ENCODE measurements at places on chromosomes 3 and 15.
A peak's percentile ranks its signal among the peaks of the same experiment; 100 is the strongest.

DNA sequence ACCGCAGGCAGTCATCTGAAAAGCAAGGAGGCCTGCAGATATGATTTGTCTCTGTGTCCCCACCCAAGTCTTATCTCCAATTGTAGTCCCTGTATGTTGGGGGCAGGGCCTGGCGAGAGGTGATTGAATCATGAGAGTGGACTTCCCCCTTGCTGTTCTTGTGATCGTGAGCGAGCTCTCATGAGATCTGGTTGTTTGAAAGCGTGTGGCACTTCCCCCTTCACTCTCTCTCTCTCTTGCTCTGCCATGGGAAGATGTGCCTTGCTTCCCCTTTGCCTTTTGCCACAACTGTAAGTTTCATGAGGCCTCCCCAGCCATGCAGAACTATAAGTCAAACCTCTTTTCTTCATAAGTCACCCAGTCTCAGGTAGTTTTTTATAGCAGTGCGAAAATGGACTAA is 83.3 kb downstream of the TMCO5A start:
- no peak for DNase-seq

DNA sequence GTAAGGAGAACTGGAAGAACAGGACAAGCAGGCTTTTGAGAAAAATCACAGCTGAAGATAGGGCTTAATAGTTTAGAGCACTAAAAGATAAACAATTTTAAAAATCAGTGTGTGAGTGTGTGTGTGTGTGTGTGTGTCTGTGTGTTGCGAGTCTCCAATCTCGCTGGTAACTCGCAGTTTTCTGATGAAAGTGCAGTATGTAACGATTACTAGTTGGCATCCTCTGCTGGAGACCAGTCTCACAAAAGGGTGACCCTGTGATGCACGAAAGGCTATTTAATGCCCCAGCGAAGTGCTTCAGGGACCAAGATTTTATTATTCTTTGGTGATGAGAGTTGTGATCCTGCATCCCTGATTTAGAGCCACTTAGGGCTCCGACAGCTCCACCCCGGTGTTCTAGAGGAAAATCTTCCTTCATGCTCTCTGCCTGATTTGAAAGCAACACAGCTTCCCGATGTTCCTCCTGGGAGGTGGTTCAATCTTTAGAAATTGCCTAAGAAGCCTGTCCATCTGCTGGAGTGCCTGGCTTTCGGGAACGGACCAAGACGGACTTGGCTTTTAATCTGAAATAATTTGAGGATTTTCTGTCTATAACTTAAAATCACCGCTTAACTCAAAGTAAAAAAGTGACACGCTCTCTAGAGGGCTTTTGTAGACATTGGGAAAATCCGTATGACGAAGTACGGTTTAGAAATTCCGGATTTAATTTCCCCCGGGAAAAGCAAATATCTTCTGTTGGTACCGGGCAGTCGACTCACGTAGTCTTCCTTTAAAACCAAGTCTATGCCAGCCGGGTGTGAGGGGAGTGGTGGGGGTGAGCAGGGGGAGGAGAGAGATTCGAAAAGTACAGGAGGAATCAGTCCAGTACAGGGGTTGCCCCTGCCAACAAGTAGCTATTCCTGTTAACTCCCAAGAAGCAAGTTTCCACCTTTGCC is 1.1 kb upstream of the ALCAM start:
- DNase-seq, result peak; percentile 66

GRCh38 chr3:13053893-13054292 is 19.3 kb downstream of the IQSEC1 start:
- DNase-seq, result no peak

DNA sequence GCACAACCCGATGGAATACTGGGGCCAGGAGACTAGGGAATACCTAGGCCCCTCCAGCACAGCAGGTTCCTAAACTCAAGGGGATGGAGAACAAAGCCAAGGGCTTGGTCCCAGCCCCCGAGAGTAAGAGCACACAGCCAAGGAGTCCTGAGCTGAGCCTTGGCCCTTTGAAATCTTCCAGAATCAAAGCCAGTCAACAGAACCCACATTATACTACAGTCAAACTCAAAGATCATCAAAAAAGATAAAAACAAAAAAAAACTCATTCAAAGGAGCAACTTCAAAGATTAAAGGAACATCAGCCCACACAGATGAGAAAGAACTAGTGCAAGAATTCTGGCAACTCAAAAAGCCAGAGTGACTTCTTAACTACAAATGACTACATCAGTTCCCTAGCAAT is 217.0 kb downstream of the ISL2 start:
- DNase-seq, result no peak

DNA sequence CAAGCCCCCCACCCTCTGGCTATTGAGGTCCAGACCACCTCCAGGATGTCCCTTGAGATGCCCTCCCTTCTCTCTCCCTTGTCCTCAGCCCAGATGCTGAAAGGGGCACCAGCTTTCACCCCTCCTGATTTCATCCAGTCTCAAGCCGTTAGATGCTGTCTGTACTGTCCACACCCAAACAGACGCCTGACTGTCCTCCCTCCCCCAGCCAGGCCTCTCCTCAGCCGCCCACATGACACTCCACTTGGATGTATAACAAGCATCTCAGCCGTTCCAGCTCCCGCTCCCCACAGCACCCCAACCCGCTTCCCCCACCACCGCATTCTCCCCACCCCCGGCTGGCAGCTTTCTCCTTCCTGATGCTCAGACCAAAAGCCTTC is 25.0 kb upstream of the CYP11A1 start:
- no peak for DNase-seq

DNA sequence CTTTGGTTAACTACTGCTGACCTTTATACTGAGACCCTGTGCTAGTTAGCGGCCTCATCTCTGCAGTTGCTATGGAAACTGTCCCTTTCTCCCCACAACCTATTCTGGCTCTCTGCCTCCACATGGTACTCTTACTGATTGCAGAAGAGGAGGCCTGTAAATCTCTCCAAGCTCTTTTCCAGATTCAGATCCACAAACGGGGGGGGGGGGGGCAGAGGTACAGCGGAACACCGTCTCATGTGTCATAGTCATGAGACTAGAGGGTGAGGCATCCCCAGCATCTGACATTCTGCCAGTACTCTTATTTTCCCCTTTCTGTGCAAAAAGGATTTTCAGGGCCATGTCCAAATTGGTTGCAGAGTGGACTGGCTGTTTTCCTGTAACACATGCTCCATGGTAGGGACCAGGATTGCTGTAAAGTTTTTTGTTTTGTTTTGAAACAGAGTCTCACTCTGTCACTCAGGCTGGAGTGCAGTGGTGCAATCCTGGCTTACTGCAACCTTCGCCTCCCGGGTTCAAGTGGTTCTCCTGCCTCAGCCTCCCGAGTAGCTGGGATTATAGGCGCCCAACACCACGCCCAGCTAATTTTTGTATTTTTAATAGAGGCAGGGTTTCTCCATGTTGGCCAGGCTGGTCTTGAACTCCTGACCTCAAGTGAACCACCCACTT is 8.3 kb upstream of the MAP1A start:
- no peak for DNase-seq

DNA sequence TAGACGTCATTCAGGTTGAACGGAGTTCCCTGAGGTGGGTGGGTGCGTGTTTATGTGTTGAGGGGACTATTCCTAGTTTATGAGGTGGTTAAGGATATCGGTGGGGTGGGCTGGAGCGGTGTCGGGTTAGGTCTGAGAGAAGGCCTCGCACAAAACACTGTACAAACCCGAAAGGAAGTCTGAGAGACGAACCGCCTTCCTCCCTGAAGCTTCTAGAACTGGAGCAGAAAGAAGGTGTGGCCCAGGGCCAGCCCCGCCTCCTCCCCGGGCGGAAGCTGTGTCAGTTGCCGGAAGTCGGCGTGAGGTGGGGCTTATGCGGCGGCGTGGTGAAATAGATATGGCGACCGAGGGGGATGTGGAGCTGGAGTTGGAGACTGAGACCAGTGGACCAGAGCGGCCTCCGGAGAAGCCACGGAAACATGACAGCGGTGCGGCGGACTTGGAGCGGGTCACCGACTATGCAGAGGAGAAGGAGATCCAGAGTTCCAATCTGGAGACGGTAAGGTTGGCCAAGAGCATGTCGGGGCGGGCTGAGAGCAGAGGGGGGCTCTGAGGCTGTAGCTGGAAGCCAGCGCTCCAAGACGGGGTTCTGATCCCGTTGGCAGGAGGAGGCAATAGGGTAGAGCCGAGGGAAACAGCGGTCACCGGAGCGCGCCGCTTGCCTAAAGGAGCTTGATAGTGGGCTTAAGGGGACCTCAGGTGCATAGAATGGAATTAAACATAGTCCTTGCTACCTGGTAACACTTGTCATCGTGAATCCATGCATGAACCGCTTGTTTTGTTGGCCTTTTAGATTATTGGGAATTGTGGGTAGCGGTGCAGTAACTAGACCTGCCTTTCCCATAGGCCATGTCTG is at the start of gene HYPK:
TSS of gene HYPK (plus strand) at position 314 of the 856 bp plus-strand sequence. CDS start at position 338, 24 bp downstream.
- DNase-seq, result peak; percentile 88

DNA sequence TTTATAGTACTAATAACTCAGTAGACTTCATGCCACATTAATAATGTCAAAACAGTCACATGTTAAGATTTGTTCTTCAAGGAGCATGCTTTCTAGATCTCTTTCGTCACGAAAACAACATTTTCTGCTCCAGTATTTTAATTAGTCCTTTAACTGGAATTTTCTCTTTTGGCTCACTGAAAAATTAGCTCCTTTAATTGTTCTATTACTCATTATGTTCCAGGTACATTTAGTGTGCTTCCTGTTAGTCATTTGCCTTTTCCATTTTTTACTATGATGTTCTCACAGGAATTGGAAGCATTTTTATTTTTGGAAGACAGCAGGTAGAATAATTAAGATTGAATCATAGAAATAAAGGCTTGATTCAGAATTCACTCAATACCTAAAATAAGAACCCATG is 111.2 kb downstream of the SLC9A9 start:
- peak; percentile 1 for DNase-seq

DNA sequence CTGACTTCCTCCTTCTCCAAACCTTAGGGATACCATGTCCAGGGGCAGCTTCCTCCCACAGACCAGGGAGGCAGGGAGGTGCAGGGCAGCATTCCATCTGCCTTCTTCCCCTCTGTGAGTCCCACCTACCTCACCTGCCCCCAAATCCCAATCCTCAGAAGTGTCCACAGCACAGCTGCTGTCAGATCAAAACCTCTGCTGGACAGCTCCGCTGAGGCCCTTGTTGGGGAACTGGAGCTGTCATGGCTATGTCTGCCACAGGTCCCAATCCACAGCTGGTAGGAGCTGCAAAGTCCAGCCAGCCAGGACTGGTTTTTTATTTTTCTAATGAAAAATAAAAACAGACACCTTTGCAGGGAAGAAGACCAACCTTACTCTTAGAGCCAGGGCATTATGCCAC is 40.7 kb upstream of the TBC1D21 start:
- no peak for DNase-seq

GRCh38 chr3:13042715-13043271 is 30.4 kb downstream of the IQSEC1 start:
- no peak for DNase-seq

GRCh38 chr3:30162579-30162978 is 443.8 kb upstream of the TGFBR2 start:
- DNase-seq, result peak; percentile 90

Data from lung microvascular endothelial cell (primary cell).